ENCODE measurements at places on chromosomes 16 and 17.

DNA sequence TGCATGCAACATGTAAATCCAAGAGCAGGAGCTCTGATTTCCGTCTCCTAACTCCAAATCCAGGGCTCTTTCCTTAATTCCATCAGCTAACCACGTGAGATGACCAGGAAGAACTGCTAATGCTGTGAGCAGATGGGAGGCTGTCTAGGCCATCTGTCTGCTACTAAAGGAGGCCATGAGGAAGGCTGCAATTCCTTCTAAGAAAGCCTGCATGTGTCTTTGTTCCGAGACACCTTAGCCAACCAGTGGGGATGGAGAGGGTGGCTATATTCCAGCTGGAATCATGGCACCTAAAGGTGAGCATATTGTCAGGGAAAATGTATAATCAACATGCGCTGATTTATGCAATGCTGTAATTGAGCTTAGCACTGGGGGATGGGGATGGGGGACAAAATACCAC, 267.2 kb upstream of the CDH5 start:
- DNase-seq, result no peak

DNA sequence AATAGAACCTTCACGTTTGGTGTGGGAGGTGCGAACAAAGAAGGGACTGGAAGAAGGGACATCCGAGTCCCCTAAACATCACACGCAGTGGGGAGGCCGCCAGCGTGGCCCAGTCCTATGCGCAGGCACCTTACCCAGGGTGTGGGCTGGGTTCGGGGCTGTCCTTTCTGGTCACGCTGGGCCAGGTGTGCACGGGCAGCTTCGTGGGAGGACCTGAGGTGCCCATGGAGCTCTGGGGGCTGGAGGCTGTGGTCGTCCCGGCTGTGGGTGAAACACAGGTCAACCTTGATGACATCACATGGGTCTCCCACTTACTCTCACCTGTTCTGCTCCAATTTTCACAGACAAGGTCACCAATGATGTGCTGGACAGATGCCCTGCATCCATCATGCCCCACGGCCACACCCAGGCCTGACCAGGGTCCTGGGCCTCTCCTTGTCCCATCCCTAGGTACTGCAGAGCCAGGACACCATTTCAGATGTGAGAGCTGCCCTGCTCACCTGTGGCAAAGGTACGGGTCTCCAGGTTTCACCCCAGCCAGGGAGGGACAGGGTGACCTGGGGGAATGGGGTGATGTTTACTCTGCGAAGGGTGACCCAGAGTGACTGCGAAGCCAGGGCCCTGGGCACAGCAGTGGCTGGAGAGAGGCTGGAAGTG, 3.1 kb downstream of the CD300C start:
- DNase-seq, result no peak

DNA sequence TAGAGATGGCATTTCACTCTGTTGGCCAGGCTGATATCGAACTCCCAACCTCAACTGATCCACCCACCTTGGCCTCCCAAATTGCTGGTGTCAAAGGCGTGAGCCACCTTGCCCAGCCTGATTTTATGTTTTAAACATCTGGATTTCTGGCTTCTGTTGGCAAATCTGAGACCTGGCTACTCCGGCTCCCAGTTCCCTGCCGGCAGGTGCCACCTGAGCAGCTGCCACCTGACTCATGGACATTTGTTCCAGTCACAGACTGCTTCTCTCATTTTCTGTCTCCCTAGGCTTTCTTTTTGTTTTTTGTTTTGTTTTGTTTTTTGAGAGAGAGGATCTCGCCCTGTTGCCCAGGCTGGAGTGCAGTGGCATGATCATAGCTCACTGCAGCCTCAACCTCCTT, 9.6 kb downstream of the PMM2 start:
- no peak for DNase-seq

GRCh38 chr17:66720027-66720426, 114.9 kb upstream of the CACNG5 start:
- no peak for DNase-seq

GRCh38 chr17:8273884-8274444, 14.5 kb upstream of the RANGRF start:
- no peak for DNase-seq

DNA sequence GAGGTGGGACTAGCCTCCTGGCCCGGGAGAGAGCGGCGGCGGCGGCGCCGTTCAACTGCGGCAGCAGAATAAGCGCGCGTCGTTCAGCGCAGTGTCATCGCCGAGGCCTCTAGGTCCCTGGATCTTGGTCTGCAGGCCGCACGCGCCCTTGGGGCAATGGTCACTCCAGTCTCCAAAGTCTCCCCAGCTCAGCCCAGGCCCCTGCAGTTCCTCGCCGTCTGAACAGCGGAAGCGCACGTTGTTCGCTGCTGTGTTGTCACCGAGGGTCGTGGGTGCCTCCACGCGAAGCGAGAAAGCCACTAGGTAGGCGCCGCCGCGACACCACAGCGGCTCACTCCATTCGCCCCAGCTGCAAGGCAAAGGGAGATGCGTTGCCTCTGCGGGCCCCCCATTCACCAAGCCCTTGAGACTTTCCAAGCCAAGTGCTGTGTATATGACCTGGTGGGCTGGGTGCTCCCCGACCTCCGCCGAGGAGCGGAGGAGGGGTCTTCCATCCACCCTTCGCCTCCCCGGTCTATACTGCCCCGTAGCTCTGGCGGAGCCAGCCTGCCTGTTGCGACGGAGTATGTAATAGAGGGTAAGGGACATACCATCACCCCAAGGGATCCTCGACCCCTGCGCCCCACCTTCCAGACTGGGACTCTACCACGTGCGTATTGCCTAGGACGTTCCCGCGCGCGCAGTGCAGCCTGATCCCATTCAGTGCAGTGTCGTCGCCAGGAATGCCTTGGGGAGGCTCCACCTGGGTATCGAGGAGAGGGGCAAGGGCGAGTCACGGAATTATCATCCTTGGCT, 656 bp downstream of the VMO1 start:
- no peak for DNase-seq

DNA sequence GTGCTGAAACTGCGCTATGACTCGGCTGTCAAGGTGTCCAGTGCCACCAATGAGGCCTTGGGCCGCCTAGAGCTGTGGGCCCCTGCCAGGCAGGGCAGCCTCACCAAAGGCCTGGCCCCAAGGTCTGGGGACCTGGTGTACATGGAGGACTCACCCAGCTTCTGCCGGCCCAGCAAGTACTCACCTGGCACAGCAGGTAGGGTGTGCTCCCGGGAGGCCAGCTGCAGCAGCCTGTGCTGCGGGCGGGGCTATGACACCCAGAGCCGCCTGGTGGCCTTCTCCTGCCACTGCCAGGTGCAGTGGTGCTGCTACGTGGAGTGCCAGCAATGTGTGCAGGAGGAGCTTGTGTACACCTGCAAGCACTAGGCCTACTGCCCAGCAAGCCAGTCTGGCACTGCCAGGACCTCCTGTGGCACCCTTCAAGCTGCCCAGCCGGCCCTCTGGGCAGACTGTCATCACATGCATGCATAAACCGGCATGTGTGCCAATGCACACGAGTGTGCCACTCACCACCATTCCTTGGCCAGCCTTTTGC, 25.0 kb downstream of the WNT9B start:
- no peak for DNase-seq

DNA sequence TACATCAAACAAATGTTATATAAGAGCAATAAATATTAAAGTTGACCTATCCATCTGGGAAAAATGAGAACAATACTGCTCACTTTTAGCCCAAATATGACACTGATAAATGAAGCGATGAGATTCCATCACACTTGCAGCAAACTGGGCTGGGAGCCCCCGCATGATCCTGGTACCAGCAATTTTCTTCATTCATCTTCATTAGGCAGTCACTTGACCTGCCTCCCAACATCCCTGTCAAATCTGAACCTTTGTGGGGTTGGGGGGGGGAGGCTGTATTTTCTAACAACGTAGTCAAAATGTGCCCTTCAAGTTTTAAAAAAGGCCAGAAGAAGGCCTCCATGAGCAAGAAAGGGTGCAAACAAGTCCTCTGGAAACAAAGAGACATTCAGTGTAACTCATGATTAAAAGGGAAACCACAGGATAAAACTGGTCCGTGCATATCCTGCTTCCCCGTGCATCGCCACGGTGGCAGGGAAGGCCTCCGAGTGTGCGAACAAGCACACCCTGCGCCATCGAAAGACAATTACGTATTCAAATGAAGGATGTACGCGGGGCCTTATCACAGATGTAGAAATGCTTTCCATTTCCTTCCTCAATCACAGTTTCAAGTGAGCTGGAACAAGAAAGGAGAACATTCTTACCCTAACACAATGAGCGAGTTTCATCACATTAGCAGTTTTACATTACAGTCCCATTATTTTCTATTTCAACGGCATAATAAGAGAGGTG, 48.4 kb downstream of the TOX3 start:
- no peak for DNase-seq

GRCh38 chr16:70692873-70693671, 7.2 kb upstream of the MTSS2 start:
- DNase-seq, result no peak

DNA sequence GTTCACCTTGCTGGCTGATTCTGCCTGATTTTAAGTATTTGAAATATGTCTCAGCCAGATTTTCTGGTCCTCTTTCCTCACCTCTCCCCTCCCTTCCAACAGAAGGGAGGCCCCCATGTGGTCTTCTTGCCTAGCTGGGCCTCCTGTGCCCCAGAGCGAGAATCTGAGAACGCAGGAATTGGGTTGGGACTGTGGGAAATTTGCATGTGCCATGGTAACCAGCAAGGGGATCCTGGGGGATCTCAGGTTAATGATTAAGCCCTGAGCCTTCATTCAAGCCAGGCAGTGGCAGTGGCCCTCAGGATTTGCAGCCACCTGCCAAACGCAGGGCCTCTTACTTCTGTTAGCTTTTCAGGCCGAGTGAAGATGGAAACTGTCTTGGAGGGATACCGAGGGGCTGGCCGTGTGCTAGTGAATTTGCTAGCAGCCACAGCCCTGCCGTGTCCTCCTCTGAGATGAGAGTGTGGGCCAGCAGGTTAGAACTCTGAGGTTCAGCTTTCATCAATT, 40.2 kb downstream of the KSR1 start:
- no peak for DNase-seq

- no peak for DNase-seq
These were observed 740 bp upstream of the ATP6V0D1 start for GRCh38 chr16:67481561-67482232.

- DNase-seq, result no peak
These were observed 13.7 kb downstream of the SLC5A10 start for GRCh38 chr17:18965530-18966236.

DNA sequence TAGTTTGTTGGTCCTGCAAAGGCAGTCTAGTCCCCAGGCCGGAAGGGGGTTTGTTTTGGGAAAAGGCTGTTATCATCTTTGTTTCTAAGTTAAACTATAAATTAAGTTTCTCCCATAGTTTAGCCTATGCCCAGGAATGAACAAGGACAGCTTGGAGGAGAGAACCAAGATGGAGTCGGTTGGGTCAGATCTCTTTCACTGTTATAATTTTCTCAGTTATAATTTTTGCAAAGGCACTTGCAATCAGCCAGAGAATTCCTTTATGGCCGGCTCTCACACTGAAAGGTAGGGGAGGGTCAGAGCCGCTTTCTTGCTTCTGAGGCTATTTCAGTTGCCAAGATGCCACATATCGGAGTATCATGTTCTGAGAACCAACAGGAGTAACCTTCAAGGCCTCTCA, 59.2 kb upstream of the ATF7IP2 start:
- DNase-seq, result no peak

DNA sequence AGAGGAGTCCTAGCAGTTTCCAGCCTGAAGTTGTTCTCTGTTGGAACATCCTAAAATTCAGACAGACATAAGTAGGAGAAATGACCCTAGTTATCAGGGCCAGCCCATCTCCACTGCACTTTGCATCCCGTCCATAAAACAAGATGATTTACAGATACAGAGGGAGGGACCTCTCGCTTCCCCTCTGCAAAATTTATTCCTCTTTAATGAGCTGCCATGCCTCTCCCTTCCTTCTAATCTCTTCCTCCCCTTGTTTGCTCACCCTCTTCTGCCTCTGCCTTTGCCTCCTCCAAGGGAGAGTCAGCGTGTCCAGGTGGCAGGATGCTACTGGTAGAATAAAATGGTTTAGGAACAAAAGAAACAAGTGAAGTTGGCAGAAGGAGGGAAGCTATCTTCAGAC, 351.3 kb downstream of the SOX9 start:
- no peak for DNase-seq

- no peak for DNase-seq
These were observed 44.9 kb downstream of the ARHGAP27 start for GRCh38 chr17:45387739-45388138.

Measured in stimulated activated CD8-positive, alpha-beta memory T cell treated with anti-CD3 and anti-CD28 coated beads, Interleukin-2, amount 100 ng/mL, for 1 hour (primary cell).